T-cell (primary cell): ENCODE measurements at places on chromosomes 6 and 20. TPM values are rescaled to one million over a fixed set of nuclear protein-coding genes. Genes with fewer than 3 reads are reported as not detected.

The LY6G6C gene
- total RNA-seq, result not detected

The IL17A gene
- not detected for total RNA-seq

The PROKR2 gene
- total RNA-seq, result not detected

The TAPBP gene
- 254 TPM for total RNA-seq

The HTR1E gene
- not detected for total RNA-seq

The SCP2D1 gene
- total RNA-seq, result not detected

The LY6G5C gene
- total RNA-seq, result 0.75 TPM

The GNMT gene
- 1.3 TPM for total RNA-seq

The EPHA7 gene
- total RNA-seq, result not detected

The MYL9 gene
- 1.6 TPM for total RNA-seq

The L3MBTL1 gene
- total RNA-seq, result 15.7 TPM

The ADGRG6 gene
- total RNA-seq, result 0.73 TPM

The ACSS1 gene
- 58.3 TPM for total RNA-seq

The ADTRP gene
- 74.7 TPM for total RNA-seq

The NAPB gene
- total RNA-seq, result 10.9 TPM

The SLA2 gene
- 46.0 TPM for total RNA-seq

- DNase-seq, result no peak
These were observed 50.3 kb upstream of the MCM9 start for GRCh38 chr6:118985123-118985830.

- no peak for DNase-seq
These were observed 351.6 kb upstream of the CNR1 start for GRCh38 chr6:88517737-88518136.

GRCh38 chr20:2387180-2387577, 6.5 kb downstream of the TGM6 start:
- DNase-seq, result peak; percentile 6

- no peak for DNase-seq
These were observed 408.6 kb upstream of the ADGRB3 start for GRCh38 chr6:68226460-68226859.

- DNase-seq, result no peak
These were observed 2.2 kb upstream of the PPDPF start for GRCh38 chr20:63518351-63518861.

GRCh38 chr20:9617940-9618339, 103.5 kb downstream of the LAMP5 start:
- DNase-seq, result no peak

- DNase-seq, result no peak
These were observed 32.6 kb upstream of the PCMTD2 start for GRCh38 chr20:64222851-64223525.

DNA sequence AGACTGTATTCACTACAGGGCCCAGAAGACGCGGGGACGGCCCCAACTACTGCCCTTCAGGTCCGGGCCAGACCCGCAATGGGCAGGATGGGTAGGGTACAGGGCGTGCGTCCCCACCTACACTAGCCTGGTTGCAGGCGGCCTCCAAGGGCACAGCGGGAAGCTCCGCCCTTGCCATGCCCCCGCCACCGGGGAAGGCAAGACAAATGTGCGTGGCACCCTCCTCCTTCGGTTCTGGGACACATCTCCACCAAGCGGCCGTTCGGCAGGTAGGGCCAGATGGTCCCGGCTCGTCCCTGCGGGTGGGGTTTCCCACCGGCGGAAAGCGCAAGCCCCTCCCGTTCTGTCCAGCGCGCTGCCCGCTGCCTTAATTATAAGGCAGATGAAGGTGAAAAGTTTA, 5.6 kb downstream of the NXT1 start:
- no peak for DNase-seq

DNA sequence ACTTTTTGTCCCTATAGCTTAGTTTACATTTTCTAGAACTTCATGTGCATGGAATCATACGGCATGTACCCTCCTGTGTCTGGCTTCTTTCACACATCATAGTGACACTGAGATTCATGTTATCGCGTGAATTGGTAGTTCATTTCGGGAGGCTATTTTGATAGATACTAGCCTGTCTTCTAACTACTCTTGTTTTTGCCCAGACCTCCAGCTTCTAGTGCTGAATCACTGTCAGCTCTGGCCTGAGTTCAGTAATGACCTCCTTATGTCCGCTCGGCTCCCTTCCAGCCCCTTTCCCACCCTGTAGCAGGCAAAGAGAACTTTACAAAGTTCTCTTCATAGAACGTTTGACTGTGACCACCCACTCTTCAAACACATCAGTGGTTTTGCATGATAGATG, 14.1 kb downstream of the MYBL2 start:
- DNase-seq, result no peak

GRCh38 chr6:83948851-83949250, 84.7 kb upstream of the MRAP2 start:
- DNase-seq, result no peak

DNA sequence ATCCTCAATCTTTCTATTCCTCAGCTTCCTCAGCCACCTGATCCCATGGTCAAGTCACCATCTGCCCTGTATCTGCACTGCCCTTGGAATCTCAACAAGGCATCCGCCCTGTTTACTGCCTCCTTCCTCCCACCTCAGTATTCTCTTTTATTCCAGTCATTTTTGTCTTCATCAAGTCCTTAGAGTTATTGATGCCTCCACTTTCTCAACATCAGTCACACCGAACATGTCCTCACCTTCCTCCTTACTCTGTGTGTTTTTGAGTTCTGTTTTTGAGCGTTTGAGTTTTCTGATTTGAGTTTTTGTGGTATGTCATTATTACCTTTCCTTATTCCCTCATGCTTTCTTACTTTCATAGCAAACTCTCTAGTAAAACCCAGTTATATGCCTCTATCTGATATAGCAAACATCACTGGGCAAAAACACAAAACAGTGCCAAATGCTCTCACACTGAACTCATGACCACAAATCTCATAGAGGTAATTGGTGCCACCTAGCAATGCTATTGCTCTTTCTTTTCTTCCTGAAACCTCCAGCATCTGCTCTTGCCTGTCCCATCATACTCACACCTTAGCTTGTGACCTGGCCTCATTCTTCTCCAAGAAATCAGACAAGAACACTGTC, 11.8 kb upstream of the GNRH2 start:
- no peak for DNase-seq

DNA sequence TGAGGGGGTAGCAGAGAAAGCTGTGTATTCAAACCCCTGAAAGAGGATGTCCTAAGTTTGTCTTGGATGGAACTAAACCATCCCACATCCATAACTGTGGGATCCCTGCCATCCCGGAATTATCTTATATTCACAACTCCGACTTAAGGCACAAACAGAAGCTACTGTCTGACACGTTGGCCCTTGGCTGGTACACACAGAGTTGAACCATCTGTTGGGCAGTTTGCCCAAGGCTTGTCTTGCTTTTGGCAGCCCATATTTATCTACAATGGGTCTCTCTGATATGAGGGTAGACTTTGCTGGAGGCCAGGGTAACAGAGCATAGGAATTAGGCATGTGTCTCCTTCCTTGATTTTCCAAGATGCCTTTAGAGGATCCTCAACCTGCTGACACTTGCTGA, 116.6 kb upstream of the PROKR2 start:
- DNase-seq, result no peak

- no peak for DNase-seq
These were observed 108.9 kb downstream of the VEGFA start for GRCh38 chr6:43878823-43879495.

DNA sequence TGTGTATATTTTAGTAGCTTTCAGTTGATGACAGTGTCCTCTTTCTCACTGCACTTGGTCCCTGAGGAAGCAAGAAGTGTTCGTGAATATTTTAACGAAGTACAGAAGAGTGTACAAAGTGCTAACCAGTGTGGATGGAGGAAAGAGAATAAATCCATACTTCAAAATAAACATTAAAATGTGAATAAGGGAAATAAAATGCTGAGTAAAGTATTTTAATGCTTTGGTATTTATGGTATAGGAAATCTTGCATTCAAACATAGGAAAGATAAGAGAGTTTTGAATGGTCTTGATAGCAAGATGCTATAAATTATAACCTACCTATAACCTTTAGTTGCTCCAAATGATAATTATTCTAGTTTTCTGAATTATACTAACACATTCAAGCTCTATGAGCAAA, 493.4 kb upstream of the EYS start:
- no peak for DNase-seq

DNA sequence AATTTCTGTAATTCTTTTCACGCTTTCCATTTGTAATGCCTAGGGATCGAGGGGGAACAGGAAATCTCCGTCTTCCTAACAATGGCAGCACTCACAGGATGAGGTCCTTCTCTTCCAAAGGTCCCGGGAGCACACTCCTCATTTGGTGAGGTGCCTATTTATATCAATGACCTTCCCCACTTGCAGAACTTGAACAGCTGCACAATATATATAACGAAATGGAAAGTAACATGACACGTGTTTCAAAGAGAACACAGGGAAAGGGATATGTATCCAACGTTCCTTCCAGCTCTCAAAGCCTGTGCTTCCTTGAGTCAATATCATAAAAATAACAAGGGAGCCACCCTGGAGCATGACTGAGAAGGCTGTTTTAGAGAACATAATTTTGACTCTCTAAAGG, 78.6 kb upstream of the RBM24 start:
- no peak for DNase-seq

DNA sequence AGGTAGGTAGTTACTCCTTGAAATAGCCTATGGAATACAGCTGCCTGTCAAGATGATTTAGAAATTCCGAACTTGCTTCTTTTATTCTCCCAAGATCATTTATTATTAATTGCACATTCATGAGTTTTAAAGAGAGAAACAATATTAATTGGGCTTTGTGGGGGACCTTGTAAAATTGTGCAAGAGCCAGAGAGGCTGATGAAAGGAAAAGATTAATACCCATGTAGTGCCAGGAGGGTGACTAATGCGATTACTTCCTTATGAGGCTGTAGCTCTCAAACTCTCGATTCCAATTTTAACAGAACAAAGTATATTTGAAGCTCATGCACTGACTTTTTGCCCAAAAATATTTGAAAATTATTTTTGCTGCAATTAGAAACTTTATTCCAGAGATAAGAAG, 423.8 kb upstream of the ID4 start:
- no peak for DNase-seq

GRCh38 chr6:80214436-80215022, 108.1 kb downstream of the BCKDHB start:
- DNase-seq, result no peak

DNA sequence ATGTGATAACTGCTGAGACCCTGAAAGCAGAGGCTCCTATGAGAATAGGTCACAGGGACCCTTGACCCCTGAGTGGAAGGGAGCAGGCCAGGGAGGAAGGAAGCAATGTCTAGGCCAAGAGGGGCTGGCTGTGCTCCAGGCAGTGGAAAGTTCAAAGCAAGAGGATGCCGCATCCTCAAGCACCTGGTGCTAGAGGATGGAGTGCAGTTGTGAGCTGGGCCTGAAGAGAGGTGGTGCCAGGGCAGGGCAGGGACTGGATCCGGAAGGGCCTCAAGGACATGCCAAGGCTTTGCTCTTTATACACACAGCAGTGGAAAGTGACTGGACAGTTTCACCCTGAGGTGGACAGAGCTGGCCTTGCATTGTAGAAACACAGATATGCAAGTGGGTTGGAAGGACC, 97.0 kb downstream of the SLC22A3 start:
- DNase-seq, result no peak

DNA sequence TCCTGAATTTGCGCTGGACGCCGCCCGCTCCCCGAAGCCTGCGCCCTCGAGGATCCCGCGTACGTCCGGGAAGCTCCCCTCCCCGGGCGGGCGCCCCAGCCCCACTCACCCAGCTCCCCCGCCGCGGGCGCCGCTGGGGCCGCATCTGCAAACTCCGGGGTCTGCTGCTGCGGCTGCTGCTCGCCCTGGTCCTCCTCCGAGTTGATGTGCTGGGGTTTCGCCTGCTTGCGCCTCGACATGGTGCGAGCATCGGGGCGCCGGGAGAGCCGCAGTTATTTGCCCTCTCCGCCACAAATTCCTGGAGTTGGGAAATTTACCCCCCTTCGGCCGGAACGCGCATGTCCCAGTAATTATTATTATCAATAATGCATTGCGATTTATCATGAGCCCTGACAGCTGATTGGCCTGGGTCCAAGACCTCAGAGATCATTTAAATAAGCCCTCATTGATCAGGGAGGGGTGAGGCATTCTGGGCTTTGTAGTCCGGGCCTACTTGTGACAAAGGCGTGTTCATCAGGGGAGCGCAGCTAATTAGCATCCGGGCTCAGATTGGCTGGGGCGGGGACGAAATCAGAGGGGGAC, at the start of gene SALL4:
SALL4 (minus strand) TSS at position 352 of the 582 bp plus-strand sequence; CDS start at position 239, 113 bp downstream.
- no peak for DNase-seq

DNA sequence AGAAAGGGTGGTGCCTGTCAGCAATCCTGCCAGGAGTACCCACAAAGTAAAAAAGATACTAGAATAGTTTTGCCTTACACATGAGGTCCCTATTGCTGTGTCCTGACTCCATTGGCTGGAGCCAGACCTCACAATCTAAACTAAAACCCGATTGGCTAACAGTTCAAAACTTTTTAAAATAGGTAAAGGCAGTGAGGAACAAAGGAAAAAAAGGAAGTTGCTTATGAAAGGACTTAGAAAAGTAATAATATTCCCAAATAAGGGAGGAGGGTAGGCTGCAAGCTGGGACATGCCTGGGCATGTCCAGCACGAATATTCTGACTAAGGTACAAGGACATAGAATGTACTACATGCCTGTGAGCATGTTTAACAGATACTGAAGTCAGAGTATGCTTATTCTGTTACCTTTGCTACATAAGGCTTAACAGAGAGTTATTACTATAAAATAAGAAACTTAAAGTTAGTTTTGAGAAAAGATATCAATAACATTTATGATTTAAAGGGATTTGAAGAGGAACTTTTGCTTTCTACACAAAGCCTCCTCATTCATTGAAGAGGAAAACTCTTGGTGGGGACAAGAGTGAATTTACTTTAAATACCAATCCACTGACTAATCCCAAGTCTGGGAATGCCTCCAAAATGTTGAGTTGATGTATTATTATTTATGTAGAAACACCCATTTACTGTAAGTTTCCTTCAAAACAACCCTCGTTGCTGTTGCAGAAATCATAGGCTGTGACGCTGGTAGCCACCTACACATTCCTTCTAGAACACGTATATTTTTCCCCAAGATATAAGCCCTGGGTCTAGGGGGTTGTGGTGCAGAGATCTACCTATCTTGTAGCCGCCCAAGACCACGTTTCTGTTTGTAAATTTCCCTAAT, 8.2 kb upstream of the MTHFD1L start:
- DNase-seq, result no peak

- DNase-seq, result no peak
These were observed 15.2 kb upstream of the MRPS18A start for GRCh38 chr6:43702534-43703440.

- DNase-seq, result no peak
These were observed 15.7 kb downstream of the RSPO3 start for GRCh38 chr6:127134136-127134535.

DNA sequence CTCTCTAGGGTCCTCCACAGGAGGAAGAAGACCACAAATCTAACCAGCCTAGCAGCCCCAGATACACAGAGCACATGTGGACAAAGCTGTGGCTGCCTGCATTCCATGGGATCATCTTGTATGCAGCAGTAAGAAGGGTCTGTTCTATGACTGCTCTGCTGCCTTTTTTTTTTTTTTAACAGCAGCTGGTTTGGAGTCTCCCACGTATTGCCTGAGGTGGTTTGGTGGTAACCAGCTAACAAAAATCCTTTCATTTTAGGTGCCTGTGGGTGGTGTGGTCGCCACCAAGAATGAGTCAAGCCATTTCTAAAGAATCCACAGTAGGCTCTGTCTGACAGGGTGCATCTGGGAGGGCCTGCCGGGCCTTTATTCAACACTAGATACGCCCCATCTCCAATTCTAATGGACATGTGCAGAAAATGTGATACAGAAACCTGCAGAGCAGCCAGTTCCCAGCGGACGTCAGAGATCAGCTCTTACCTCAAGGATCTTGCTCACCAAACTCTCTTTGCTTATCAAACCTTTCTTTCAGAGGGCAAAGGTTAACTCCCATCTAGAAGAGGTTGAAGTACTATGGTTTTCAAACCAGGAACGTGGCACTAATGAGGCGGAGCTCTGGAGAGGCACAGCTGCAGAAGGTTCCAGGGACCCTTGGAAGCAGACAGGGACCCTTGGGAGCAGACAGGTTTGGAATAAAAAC, 32.0 kb downstream of the GNAS-AS1 start:
- DNase-seq, result no peak
